ENCODE measurements at places on chromosomes 3 and 15. TPM values are rescaled to one million over a fixed set of nuclear protein-coding genes. Genes with fewer than 3 reads are reported as not detected.

The VIPR1 gene
- total RNA-seq: not detected

The FOXL2NB gene
- 0.52 TPM for total RNA-seq

The PFN2 gene
- 443 TPM for total RNA-seq

The IQCH gene
- 1.3 TPM for total RNA-seq

The SENP8 gene
- total RNA-seq: 4.1 TPM

DNA sequence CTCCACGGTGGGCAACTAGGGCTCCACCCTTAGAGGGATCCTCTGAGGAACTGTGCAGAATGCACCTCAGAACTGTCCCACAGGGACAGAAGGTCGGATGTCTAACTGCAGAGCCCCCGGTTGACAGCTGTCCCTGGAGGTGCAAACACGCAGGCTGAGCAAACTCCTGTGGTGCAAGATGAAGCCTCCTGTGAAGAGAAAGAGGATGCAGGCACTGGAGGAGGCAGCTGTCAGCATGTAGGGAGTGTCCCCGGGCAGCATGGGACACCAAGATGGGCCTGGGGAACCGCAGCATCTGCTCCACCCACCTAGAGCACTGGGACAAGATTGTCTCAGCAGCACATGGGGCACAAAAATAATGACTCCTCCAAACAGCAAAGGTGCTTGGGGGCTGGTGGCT is 258.9 kb downstream of the ABHD5 start:
- DNase-seq: no peak

DNA sequence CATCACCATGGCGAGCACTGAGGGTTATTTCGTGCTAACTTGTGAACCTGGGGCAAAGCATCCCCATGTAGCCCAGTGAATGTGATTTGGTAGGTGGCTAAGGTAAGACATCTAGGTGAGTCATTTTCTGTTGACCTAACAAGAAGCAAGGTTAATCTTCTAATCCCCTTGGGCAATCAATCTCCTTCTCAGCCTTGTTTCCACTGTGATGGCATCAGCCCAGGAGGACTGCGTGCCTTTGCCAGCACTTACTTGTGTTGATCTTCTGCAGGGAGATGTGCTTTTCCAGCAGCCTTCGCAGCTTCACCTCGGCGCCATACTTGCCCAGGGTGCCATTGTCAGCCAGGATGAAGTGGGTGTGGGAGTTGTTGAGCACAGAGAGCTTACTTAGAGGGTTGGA is 35.7 kb downstream of the TRPM1 start:
- DNase-seq: no peak

- DNase-seq: peak; percentile 52
Observed at GRCh38 chr3:187568171-187568570, 102.0 kb downstream of the SST start.

GRCh38 chr3:40332684-40333083 is 23.2 kb downstream of the EIF1B start:
- no peak for DNase-seq
